Activated CD4-positive, alpha-beta T cell treated with anti-CD3 and anti-CD28 coated beads, Interleukin-2, amount 10 ng/mL, durations not matched to agents 7 days and 5 days (primary cell): ENCODE measurements at places on chromosomes 13 and 19. TPM values are rescaled to one million over a fixed set of nuclear protein-coding genes. Genes with fewer than 3 reads are reported as not detected.

The SKA3 gene
- total RNA-seq: 50.7 TPM

- DNase-seq: no peak
- no peak overlapping the region for H3K4me3 ChIP-seq
- H3K27ac ChIP-seq: no peak overlapping the region
- peaks cover 52% of the 10 kb centered on the region for H3K27me3 ChIP-seq
- peaks cover 27% of the 10 kb centered on the region for H3K4me1 ChIP-seq
- no peaks in the 10 kb centered on the region for H3K36me3 ChIP-seq
These were observed 8.7 kb downstream of the ATP12A start for GRCh38 chr13:24688950-24689349.

DNA sequence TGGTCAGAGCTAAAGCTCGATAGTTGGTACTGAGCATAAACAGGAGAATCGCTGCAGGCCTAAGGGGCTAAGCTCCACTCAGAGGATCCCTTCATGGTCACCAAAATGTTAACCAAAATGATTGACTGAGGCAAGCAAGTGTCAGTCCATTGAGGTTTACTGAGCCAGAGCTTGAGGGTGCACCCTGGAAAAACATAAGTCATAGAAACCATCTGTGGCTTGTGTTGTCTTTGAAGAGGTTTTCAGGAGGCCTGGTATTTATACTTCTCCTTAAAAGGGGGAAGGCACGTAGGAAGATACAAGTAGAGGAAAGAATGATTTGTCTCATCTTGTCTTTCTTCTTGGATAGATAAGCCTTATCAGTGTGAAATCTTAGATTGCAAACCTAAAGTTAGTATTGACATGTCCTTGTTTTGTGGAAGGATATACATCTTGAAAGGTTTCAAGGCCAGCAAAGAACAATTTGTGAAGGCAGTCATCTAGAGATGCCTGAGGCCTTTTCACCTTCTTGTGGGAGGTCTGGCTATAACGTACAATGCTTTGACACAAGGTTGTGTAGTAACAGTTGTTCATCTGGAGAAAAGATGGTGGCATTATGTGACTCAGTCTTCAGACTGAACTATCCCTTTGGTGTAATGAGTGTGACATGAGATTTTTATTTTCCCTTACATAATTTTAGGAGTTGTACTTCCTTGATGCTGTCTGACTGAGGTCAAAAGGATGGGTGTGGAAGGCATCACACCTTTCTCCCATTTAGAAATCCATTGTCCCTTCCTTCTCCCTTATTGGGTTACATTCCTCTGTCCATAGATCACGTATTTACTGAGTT lies 14.7 kb upstream of the CEACAM6 start:
- no peak overlapping the region for H3K4me3 ChIP-seq
- H3K36me3 ChIP-seq: no peaks in the 10 kb centered on the region
- peaks cover 13% of the 10 kb centered on the region for H3K4me1 ChIP-seq
- H3K27ac ChIP-seq: no peak overlapping the region

DNA sequence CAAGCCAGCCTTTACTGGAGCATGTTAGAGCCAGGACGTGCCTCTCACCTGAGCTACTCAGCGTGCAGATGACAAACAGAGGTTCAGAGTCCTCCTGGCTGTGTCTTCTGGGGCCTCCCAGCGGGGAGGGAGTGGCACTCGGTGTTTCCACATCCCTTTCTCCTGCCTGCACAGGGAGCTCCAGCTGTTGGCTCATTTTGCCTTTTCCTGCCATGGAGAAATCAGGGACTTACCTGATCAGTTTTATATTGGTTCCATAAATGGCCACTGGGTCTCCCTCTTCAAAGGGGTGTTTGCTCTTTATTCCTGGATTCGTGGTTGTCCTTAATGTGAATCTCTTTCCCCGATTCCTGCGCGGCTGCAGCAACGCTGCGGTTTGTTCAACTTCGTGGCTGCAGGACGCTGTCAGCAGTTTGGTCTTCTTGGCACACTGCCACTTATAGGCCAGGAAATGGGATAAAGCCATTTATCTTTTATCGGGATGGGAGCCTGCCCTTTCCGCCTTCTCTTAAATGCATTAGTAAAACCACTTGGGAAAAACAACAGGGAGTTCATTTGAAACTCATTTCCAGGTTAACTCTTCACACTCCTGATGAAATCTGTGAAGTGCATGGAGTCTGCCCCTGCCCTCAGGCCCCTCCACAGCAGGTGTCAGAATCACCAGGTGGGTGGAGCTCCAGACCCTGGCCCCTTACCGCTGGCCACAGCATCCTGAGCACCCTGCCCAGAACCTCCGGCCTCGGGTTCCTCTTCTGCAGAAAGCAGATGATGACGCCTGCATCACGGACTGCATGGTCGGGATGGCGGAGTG lies 39.8 kb upstream of the MCF2L start:
- H3K27ac ChIP-seq: no peak overlapping the region
- peaks cover 7% of the 10 kb centered on the region for H3K4me1 ChIP-seq
- DNase-seq: no peak
- H3K27me3 ChIP-seq: peaks cover 35% of the 10 kb centered on the region
- no peaks in the 10 kb centered on the region for H3K36me3 ChIP-seq

DNA sequence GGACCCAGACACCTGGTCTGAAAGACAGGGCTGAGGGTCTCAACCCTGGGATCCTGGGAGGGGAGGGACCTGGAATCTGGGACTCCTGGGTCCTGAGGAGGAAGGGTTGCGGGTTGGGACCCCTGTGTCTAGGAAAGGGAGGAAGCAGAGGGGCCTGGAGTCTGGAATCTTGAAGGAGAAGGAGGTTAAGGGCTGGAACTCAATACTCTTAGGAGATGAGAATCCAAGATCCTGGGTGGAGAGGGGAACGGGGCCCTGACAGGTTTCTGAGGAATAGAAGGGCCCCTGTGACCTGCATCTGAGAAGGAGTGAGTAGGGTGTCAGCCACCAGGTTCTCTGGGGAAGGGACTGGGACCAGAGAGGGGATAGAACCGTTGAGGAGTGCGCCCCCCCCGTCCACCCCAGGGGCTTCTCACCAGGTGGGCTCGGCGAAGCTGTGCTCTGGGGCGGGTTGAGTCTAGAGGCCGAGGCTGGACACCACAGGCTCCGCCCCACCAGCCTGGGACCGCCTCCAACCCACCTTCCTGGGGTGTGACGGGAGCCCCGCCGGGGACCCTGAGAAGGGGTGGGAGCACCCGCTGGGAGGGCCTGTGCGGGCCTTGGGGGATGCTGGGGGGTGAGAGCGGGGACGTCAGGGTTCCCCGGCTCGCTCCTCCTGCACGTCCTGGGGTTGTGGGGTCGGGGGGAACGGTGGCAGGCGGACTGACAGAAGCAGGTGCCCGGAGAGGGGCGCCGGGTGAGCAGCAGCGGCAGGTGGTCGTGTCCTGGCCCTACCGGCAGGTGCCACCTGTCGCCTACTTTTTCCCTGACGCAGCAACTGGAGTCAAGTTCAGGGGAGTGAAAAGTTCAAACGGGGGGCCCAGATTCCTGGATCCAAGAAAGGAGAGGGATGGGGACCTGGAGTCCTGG lies at the start of gene MAMSTR:
TSS of gene MAMSTR (minus strand) at position 463 of the 909 bp plus-strand sequence. CDS start 694 bp downstream, outside the sequence.
- peak within 1 kb of the TSS; percentile 98 for H3K27ac ChIP-seq
- no peak for DNase-seq
- H3K4me1 ChIP-seq: peaks cover 27% of the 10 kb centered on the region
- no peaks in the 10 kb centered on the region for H3K27me3 ChIP-seq
